Activated T-cell treated with anti-CD3 and anti-CD28 coated beads, Interleukin-2, amount 50 U/mL, for 24 hours (primary cell): ENCODE measurements at places on chromosomes 7 and 10.

DNA sequence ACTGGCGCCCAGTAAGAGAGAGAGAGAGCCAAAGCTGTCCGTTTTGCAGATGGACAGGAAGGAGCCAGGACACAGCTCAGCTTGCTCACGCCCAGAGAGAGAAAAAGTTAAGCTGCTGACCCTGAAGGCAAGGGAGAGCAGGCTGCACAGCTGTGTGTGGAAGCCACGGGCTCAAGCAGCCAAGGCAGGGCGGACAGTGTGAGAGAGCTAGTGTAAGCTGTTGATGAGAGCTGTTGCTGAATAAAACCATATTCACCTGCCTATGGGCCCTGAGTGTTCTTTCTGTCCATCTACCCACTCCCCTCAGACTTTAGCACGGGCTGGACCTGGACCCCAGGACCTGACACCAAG, 5.4 kb downstream of the INMT start:
- no peak for DNase-seq

DNA sequence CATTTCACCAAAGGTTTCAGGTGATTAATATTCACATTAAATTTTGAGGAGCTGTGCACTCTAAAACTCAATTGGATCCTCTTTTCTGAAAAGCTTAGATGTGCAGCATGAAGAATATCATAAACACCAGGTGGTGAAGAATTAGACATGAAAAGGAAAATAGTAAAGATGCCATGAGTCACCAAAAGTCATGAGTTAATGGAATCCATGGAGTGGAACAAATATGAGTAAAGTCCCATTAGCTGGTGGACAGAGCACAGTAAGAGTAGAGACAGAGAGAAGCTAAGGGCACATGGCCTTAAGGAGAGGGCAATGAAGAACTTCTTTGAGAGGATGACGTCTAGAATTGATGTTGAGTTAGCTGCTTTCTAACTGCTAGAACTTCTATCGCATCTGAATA, 271.6 kb downstream of the CSTF2T start:
- DNase-seq: no peak

- DNase-seq: peak; percentile 73
Observed at GRCh38 chr10:21526860-21527597, 1.5 kb upstream of the SKIDA1 start.

GRCh38 chr10:96889415-96890171, 57.5 kb downstream of the LCOR start:
- no peak for DNase-seq

DNA sequence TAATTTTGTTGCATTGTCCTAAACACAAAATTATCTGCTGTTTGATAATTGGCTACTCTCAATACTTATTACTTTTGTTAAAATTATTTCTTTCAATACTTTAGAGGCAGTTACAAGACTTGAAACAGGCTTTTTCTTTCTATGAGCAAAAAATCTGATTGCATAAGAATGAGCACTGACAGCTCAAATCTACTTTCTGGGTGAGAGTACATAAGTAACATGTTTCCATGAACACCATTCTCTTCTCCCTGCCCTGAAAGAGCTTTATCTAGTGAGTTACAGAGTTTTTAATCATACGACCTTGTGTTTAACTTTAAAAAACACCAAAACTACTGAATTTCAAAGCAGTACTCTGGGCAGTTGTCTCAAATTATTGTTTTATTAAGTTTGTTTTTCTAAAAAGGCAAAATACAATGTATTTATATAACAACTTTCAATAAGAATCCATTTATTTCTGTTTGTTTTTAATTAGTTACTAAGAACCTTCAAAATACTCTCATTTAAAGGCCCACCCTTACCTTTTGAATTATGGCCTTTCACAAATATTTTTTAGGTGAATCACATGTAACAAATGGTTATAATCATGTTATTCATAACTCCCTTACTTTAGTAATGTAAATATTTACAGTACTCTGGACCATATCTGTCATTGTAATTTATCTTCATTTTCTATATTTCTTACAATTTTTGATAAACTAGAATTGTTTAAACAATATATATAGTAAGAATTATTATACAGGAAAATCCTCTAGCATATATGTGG, 23.0 kb upstream of the TFAM start:
- no peak for DNase-seq

DNA sequence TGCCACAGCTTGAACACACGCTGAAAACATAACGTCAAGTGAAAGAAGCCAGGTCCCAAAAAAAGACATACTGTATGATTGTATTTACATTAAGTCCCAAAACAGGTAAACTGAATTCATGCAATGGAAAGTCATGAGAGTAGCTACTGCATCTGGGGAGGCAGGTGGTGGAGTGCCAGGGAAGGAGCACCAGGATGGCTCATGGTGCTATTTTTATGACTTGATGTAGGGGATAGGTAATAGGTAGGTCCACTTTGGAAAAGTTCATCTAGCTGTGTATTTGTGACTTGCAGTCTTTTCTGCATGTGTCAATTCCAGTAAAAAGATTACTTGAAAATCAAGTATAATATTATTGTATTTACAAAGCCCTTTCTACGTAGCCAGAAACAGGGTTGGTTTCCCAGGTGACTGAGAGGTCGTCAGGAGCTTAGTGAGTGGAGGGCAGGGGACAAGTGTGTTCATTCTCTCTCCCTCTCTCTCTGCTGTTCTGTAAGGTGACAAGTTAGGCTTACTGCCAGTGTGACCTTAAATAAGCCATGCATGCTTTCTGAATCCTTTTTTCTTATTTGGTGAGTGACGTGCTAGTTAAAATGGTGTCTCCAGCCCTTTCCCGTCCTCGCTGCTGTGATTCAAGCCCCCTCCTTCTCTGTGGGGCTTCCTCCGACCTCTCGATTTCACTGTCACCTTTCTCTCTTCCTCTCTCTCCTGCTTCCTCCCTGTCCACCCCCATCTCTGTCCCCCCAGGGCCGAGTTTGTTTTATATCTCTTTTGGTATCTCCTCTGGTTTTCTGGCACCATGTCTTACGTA, 9.4 kb upstream of the PRKCQ start:
- DNase-seq: no peak

- DNase-seq: no peak
Observed at GRCh38 chr7:18313965-18314364, 181.6 kb upstream of the HDAC9 start.

GRCh38 chr10:103193107-103193819, at the start of gene NT5C2:
TSS of gene NT5C2 (minus strand) at chr10:103193272. CDS start at chr10:103174958, 18,314 bp downstream.
- peak; percentile 90 for DNase-seq

DNA sequence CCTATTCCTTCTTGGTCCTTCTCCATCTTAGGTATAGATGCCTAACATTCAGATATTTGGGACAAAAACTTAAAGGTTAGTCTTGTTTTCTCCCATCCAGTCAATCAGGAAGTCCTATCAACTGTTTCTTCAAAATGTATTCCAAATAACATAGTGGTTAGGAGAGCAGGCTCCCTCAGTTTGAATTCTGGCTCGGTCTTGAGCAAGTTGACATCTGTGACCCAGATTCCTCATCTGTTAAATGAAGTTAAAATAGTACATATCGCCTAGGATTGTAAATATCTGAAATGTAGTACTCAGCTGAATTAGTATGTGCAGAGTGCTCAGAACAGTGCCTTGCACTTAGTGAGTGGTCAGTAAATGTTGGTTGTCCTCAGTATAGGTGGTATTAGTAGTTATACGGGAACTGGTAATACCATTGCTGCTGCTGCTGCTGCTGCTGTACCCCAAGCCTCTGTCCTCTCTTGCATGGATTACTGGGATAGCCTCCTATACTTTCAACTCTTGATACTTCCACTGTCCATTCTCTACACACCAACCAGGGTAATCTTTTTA, 58.6 kb downstream of the RALA start:
- DNase-seq: no peak

DNA sequence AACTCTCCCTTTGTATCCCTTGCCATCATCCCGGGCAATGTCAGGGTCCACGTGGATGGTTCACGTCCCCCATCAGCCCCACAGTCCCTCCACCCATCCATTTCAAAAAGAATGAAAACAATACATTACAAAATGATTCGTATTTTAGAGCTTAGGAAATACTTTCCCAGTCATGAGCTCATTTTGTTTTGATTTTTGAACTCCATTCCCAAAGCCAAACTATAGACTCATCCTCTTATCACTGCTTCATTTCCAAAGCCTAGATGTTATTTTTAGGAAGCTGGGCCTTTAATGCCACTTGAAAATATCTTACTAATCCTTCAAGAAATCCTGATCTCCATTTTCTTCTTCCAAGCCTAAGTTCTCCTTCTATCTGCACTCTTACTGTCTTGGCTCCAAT, 72.1 kb downstream of the WNT2 start:
- DNase-seq: no peak

DNA sequence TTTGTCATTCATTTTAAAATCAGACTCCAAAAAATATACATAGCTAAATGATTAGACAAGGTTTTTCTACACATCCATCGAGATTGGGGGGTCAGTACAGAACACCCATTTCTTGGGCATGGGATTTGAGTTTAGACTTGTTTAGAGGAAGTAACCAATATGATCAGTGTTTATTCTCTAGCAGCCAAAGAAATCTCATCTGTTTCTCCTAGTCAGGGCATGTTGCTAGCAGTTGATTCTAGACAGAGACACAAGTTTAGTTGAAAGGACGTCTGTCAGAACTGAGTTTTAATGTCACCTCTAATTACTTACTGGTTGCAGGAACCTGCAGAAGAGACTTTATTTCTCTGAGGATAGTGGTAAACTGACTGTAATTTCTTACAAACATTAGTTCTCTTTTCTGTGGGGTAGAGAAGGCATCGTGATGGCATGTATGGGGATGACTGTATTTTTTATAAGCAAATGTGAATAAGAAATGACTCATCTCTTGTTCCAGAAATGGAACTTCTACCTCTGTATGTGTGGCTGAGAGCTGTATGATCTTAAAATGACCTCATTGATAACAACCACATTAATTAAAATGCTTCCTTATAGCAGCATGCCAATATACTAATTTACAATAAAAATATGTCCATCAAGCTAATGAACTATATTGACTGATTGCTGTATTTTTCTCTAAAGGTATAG, 30.6 kb upstream of the RHOBTB1 start:
- DNase-seq: no peak

DNA sequence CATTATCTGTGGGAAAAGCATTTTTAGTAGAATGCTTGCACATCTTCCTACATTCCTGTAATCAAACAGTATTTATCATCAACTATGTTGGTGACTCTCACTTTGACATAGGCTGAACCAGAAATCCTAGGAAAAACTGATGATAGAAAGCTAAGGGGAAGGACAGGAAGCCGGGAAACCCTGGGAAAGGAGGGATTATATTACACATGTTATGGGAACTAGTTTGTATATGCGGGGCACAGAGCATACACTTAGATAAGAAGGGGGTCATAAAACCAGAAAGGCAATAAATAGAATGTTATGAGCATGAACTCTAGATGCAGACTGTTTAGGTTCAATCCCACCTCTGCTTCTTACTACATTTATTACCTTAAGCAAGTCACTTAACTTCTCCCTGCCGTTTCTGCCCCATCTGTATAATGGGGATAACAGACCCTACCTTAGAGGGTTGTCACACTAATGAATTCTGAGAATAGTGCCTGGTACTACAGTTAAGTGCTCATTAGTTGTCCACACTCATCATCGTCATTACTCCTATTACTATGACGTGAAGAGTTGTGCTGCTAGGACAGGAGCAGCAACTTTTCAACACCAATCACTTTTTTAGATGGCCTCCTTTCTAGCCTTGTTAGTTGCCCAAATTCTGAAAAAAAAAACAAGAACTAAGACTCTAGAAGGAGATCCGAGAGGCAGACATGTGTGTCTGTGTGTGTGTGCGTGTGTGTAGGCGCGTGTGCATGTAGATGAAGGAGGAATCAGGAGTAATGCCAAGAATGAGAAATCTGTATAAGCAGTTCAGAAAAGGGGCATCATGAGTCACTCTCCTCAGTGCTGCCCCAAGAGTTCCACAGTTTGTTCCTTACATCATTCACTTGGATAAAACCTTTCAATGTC, 52.2 kb downstream of the KMT2C start:
- DNase-seq: no peak
